AG20443 (cell line): ENCODE measurements at places on chromosomes 12 and 14.

DNA sequence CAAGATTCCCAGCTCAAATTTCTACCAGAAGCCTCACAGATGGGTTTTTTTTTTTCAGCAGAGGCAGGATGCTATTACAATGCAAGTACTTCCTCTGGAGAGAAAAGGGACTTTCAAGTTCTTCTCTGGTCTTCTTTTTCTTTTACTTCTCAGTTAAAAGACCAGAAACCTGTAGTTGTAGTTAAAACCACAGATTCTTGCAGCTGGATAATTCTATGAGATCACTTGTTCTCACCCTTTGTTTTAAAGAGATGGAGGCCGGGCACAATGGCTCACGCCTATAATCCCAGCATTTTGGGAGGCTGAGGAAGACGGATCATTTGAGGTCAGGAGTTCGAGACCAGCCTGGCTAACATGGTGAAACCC, 47.6 kb upstream of the OVCH1 start:
- DNase-seq: no peak

DNA sequence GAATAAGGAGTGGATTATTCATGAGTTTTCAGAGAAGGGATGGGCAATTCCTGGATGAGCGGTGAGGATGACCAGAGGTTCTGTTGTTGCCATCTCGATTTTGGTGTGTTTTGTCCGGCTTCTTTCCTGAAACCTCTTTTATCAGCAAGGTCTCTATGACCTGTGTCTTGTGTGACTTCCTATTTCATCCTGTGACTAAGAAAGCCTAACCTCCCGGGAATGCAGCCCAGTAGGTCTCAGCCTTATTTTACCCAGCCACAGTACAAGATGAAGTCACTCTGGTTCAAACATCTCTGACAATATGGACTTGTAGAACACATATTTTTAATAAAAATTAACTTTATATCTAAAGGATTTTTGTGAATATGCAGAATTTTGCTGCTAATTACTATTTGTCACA, 716.4 kb downstream of the FSCB start:
- no peak for DNase-seq

- DNase-seq: no peak
Measured at GRCh38 chr12:1876086-1876485, 42.4 kb downstream of the CACNA2D4 start.

DNA sequence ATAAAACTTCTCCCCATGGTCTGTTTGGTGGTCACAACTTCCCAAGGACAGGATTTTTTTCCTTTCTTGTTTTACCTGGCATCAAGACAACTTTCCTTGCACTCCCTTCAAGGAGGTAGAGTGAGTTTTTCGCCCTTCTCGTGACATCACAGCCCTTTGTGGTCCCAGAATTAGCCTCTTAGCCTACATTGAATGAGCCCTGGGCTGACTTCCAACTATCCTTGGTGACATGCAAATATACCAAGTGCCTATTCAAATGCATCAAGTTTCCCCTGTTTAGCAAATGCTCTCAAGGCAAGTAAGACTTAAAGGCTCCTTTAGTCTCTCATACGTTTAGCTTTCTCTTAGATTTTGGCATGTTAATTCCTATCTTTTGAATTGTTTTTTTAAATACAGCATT, 36.6 kb downstream of the TC2N start:
- DNase-seq: no peak

DNA sequence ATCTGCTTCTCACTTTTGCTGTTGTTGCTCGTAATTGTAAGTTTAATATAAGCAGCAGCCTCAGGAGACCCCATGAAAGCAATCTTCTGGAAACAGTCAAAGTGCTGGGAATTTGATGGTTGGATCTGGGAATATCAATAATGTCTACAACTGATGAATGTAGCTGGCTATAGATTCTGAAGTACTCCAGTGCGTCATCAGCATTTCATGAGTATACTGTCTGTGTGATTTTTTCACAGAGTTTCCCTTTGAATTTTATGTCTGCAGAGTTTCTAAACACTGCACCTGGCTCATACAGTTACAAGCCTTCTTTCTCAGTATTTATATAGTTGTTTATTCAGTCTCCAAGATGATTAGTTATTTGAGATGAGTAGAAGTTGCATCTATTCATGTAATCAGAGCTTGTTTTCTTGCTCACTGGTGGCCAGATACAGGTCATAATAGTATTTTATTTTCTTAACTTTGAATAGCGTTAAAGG, 222.3 kb downstream of the RAD51B start:
- DNase-seq: no peak

GRCh38 chr12:93657071-93657470, 20.1 kb upstream of the CRADD start:
- DNase-seq: no peak

DNA sequence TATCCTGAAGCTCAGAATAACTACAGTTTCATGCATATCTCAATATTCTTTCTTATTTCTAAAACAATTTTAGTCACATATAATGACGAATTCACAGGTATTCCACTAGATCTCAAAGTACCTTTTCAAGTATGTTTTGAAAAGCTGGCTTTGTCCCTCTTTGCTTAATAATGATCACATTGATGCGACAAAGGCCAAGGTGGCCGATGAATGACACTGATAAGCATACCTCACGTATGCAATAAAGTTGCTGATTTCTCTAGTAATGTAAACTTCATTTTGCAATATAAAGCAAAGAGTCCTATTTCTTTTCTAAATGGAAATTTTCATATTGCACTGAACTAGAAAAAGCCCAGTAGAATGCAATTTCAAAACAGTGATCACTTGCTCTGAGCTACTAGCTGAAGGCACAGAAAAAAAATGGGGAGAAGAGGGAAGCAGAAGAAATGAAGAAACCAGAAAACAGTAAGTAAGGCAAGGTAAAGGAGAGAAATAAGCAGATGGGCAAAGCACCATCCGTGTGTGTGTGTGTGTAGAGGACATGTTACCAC, 29.3 kb downstream of the FGD6 start:
- DNase-seq: no peak

DNA sequence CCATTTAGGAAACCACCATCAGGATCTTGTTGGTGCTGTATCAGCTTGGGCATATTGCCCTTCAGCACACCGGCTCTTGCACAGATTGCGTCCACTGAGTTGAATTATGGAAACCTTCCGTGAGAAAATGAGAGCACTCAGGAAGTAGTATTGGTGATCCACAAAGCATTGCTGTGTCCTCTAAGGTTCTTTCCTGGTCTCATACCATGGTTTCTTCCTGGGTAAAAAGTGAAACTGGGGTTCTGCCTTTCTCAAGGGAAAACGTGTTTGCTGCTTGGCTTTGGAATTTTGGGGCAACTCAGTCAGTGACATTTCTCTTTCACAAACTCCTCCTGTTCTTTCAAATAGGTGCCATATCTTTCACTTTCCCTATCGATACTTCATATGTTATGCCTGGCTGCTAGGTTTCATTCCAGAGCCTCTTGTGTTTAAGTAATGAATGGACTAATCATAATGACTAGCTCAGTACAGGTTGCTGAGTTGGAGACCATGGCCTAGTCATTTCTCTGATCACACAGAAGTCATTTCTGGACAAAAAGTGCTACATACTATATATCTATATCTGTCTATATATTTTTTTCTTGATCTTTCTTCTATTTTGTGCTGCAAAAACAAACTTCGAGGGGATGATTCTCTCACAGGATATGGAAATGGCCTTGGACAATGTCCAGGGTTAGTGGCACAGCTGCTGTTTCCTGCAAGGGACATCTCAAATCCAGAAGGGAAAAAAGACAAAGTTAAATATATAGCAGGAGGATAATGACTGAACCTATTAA, 423.4 kb downstream of the ZFP36L1 start:
- DNase-seq: no peak

DNA sequence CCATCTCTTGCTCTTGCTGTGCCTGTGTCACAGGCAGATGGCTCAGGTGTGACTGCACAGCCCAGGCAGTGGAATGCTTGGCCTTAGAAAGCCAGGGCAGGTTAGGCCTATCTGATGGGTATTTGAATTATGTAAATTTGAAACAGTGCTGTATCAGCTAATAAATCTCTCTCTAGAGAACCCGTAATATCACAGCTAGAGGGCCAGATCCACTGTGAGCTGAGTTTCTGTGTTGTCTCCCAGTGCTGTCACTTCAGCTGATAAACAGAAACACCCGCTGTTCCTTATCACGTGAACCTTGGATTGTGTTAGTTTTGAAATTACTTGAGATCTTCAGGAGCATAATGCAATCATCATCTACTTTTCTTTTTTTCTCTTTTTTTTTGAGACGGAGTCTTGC, 21.5 kb upstream of the ALDH2 start:
- DNase-seq: no peak

DNA sequence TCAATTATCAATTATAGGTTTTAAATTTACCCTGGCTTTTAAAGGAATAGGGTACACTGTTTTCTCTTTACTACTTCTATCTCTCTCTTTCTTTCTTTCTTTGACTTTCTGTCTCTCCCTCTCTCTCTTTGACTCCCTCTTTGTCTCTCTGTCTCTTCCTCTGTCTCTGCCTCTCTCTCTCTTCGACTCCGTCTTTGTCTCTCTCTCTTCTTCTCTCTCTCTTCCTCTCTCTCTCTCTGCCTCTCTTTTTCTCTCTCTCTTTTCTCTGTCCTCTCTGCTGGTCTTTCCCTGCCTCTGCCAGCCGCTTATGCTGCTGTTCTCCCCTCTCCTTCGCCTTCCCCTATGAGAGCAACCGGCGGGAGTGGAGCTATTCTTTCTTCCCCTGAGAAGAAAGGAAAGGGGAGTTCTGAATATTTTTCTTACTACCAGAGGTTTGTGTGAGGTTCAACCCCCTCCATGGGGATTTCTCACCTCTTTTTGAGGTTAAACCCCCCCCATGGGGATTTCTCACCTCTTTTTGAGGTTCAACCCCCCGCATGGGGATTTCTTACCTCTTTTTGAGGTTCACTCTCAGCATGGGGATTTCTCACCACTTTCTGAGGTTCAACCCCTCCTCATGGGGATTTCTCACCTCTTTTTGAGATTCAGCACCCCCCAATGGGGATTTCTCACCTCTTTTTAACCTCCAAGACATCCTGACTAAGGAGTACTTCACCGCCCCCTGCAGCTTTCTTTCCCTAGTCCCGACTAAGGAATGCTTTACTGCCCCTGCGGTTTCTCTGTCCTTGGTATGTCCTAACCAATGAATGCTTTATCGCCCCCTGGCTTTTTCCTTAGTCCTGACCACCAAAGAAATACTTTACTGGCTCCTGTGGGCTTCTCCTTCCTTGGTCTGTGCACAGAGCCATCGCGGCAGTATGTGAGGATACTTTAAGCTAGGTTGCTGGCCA, 27.4 kb upstream of the DDHD1 start:
- no peak for DNase-seq

DNA sequence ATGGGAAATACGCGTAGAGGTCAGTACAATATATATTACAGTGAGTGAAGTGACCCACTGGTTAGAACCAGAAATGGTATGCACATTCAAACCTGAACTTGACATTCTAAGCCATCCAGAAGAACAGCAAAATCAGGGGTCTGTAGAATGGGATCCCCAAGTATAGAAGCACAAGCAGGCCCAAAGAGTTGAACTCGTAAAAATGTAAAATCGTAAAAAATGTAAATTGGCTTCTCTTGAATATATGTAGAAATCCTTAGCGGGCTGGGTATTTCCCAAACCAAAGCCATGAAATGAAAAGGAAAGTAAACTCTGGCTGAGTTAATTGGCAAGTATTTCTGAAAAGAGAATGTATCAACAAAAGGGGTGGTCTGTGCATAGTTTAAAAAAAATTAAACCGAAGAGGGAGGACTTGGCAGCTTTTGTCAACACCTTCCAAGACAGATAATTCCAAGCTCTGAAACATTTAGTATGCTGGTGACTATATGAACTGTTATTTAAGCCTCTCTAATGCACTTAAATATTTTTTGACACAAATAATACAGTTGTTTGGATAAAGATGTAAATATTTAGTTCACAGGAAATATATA, 1505.6 kb upstream of the FLRT2 start:
- DNase-seq: no peak

DNA sequence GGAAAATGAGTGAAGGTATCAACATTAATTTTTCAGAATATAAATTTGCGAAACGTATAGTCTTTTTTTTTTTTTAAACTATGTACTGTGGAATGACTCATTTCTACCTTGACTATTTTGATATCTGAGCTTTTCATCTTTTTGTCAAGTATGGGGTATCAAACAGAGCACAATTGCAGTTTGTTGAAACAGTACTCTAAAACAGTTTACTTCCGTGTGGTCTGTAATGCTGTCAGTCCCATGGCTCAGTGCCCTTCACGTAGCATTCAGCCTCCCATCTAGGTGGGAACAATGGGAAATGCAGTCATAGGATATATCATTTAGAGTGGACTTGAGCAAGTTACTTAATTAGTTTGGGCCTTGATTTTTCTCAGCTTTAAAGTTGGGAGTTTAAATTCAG, 139.5 kb downstream of the ERC1 start:
- no peak for DNase-seq

GRCh38 chr12:93616584-93617101, 44.2 kb downstream of the SOCS2 start:
- DNase-seq: no peak

- DNase-seq: no peak
Measured at GRCh38 chr12:69901221-69901905, 76.3 kb downstream of the MYRFL start.

GRCh38 chr14:85317491-85318021, 212.4 kb upstream of the FLRT2 start:
- DNase-seq: no peak

GRCh38 chr12:101698800-101699347, 1.4 kb downstream of the CHPT1 start:
- DNase-seq: peak; percentile 26

DNA sequence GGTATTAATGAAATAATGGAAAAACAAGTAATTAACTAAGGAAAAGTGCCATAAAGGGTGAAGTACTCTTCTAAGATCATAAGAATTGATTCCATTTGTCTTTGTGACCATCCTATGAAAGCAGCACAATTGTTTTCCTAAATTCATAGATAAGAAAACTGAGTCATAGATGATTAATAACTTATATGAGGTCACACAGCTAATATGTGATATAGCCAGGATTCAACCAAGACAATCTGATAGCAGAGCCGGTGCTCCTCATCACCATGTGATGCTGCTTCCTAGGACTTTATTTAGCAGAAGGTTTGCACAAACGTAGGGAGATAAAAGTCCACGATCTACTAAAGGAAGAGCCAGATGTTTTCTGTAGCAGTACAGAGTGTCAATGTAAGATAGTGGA, 181.5 kb upstream of the SYT1 start:
- DNase-seq: no peak

- DNase-seq: no peak
Measured at GRCh38 chr14:30977752-30978151, 47.7 kb upstream of the AP4S1 start.

DNA sequence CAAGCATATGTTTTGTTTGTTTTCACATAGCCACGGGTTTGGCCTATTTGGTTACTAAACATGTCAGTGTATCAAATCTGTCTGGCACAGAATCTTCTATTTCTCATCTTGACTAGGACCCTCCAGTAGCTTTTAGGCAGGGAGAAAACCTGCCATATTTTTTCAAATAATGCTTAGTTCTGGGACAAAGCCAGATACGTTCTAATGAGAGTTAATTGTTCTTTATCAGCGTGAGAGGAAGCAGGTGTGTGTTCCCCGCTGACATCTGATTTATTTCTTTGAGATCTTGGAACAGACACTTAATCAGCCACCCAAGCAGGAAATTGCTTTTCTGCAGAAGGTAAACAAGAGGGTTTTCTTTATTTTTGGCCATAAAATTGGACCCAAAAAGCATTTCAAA, 54.8 kb downstream of the GOLGA5 start:
- DNase-seq: no peak

GRCh38 chr12:4216187-4216927, 57.2 kb upstream of the CCND2 start:
- DNase-seq: no peak
